ENCODE measurements at places on chromosomes 3 and 15.

DNA sequence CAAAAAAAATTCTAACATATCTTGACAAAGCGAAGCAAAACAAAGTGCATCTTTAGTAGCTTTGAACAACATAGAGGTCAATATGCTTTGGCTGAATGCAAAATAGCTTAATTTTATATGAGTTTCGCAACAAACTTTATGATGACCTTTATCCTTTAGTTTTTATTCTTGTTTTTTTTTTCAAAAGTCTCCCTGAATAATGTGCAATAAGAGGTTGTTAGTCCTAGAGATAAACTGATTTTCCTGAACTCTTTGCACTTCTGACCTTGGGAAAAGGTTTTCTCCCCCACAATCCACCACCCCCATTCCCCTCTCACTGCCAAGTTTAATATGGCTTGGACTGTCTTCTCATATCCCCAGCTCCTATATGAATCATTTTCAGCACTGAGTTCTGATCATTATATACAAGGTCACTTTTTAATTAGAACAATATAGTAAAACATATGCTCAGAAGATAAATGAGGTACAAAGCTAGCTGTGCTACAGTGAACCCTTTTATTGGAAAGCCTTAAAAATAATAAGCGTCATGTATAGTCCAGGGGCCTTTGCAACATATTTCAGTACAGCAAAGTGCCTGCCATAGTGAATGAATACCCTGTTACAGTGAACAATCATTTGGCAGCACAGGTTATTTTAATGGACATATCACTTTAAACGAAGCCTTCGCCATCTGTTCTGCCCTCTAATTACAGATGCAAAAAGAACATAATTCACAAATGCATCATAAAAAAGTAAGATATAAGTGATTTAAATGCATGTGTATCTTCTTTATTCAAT, 496.3 kb upstream of the NR2F2 start:
- DNase-seq: no peak

DNA sequence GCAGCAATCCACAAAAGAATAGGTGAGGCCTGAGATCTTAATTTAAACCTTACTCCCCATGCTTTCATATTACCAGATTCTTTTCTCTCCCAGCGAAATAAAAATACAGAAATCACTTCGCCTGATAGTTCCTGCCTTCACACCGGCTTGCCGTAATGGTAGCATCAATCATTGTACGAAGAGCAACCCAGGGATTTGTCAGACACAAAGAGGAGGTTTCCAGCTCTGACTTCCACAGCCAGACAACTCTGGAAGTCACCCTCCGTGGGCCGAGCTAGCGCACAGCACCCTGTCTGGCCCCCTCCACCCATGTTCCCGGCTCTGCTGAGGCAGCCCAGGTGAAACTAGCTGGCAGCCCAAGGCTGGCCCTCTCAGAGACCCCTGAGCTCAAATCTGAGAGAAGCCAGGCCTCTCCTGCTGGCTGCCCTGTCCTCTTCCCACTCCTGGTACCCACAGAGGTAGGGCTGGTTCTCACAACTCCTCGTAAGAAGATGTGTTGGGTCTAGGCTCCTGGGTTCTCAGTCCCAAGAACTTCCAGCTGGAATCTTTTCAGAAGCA, 156.9 kb upstream of the BNIP2 start:
- DNase-seq: no peak

DNA sequence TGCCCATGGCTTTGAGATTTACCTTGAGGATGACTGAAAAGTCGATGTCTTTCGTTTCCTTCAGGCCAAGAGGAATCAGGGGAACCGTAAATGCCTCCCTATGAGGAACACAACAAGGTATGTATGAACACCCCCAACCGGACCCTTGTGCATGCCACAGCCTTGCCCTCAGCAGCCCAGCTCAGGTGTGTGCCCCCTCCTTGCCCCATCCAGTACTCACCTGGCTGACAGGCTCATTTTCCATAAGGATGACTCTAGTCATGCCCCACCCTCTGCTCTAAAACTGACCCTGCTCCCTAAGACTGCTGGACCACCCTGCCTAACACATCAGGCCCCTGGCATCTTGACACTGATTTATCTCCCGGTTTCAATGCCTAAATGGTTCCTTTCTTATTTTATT, 270.0 kb downstream of the GOLGA6L6 start:
- no peak for DNase-seq

DNA sequence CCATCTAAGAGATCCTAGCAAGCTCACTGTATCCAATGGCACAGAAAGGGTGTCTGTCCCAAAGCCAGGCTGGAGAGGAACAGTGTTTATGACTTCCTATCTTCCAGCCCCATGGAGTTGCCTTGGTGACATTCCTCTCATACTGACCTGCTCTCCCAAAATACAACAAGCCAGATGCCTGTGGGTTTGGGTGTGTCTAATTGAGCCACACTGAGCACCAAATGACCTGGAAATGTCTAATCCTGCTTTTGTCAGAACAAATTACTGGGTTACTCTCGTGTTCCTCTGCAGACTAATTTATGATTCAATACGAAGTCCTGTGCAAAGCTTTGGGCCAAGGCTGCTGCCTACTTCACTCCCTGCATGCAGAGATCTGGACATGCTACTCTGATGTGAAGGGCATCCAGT, 98.1 kb upstream of the STRIT1 start:
- no peak for DNase-seq

DNA sequence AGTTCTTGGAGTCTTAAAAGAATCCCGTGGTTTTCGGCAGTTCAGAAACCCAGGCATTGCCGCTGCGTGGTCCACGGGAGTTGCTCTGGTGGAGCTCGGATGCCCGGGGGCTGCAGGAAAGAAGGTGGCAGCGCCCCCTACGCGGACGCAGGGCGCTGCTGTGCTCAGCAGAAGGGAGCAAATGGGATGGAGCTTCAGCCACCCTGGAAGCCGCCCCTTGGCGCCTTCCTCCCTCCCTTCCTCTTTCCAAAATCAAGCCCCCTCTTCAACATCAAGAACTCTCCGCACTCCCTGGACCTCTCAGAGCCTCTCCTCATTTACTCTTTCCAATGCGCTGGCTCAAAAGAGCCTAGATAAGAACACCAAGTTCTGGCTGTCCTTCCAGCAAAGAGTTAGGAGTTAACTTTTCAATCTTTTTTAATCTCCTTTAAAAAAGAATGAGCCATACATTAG, 880 bp upstream of the CHRNA7 start:
- no peak for DNase-seq

DNA sequence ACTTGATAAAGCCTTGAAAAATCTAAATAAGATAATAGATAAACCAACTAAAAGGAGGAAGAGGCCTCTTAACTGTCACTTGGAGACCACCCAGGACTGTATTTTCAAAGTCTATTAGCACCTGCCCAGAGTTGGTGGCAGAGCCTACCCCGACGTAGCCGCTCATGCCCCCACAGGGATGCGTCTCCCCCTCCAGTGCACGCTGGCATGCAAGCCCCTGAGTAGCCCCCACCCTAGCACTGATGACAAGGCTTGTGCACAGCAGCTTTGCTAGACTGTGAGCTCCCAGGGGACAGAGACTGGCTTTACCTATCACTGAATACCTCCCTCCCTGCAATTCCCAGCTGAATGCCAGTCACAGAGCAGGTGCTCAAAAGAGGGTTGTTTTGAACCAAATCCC, 54.1 kb upstream of the HES1 start:
- no peak for DNase-seq

DNA sequence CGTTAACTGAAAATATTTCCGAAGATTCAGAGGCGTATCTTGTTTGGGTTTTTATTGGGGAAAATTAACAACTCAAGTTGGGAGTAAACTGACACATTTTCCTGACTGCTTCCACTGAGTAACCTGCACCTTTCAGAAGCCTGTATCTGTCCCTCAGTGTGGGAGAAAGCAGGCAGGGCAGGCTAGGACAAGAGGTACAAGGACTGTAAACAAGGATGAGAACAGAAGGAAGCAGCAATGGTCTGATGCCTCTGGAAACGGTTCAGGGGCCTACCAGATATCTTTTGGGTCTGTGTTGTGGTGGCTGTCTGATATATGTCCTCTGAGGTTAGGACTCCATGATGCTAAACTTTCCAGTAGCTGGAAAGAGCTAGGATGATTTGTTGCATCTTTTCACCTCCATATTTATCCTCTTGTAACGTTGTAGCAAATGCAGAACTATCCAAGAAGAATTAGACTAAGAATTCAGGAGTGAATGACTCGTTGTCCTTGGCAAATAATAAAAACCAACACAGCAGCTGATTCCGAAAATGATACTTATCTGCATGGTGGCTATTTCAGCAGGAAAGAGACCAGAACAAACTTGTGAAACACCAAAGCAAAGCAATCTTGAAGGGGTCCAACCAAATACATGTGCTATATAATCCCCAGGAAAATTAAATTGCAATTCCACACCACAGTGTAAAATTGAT, 195.9 kb upstream of the ICE2 start:
- DNase-seq: no peak

Data from effector memory CD8-positive, alpha-beta T cell (primary cell).